A549 treated with Hydrocortisone at 1 μM for 4 hours (cell line): ENCODE measurements at places on chromosomes 2 and 18. TPM values are rescaled to one million over a fixed set of nuclear protein-coding genes. Genes with fewer than 3 reads are reported as not detected.

Gene CHRNG
- not detected in 5 replicates for total RNA-seq

Gene GKN2
- 1.8 to 3.1 TPM (median 2.5 TPM) in 5 replicates for total RNA-seq

Gene ARHGAP28
- 0.07 to 0.18 TPM (median 0.13 TPM) in 4 of 5 replicates, not detected in the other for total RNA-seq

Gene DSG1
- not detected in 5 replicates for total RNA-seq

Gene RGPD4
- total RNA-seq, result 0.03 to 0.07 TPM (median 0.05 TPM) in 4 of 5 replicates, not detected in the other

Gene RIT2
- total RNA-seq, result not detected in 5 replicates

Gene LYG1
- total RNA-seq, result 0.86 to 2.0 TPM (median 1.5 TPM) in 5 replicates

Gene VWA3B
- total RNA-seq, result 0.15 to 0.29 TPM (median 0.26 TPM) in 3 of 5 replicates, not detected in the others

Gene WDR12
- 48.0 to 73.0 TPM (median 67.4 TPM) in 5 replicates for total RNA-seq

Gene TMEM169
- 0.25 to 0.75 TPM (median 0.38 TPM) in 5 replicates for total RNA-seq

Gene FAM237A
- total RNA-seq, result not detected in 5 replicates

Gene PFN4
- total RNA-seq, result 1.7 to 2.3 TPM (median 1.8 TPM) in 5 replicates

Gene HOXD11
- total RNA-seq, result 5.5 to 6.7 TPM (median 6.2 TPM) in 5 replicates

Gene GPC1
- 201 to 246 TPM (median 231 TPM) in 5 replicates for total RNA-seq

Gene REEP1
- total RNA-seq, result 0.88 to 1.2 TPM (median 1.1 TPM) in 5 replicates

Gene CD8B2
- total RNA-seq, result not detected in 5 replicates

Gene MC5R
- total RNA-seq, result not detected in 5 replicates

Gene MYL12A
- total RNA-seq, result 292 to 336 TPM (median 321 TPM) in 5 replicates

Gene COL4A3
- 0.41 to 1.3 TPM (median 1.0 TPM) in 5 replicates for total RNA-seq

Gene IL1A
- total RNA-seq, result 0.17 to 0.24 TPM (median 0.23 TPM) in 5 replicates

Gene TRIB2
- total RNA-seq, result 0.47 to 0.77 TPM (median 0.75 TPM) in 5 replicates

Gene PECR
- 13.8 to 17.7 TPM (median 15.6 TPM) in 5 replicates for total RNA-seq

Gene CNGA3
- 0.05 TPM in 1 of 5 replicates, not detected in the others for total RNA-seq

Gene MALL
- 136 to 171 TPM (median 143 TPM) in 5 replicates for total RNA-seq

Gene MPP4
- total RNA-seq, result 0.03 to 0.15 TPM (median 0.07 TPM) in 5 replicates

Gene CCDC85A
- 0.29 to 0.33 TPM (median 0.32 TPM) in 5 replicates for total RNA-seq

Gene UGT1A4
- total RNA-seq, result 0.06 to 0.16 TPM (median 0.10 TPM) in 4 of 5 replicates, not detected in the other

Gene IER3IP1
- total RNA-seq, result 16.8 to 22.9 TPM (median 18.3 TPM) in 5 replicates

Gene IL1RL2
- 0.02 TPM in 1 of 5 replicates, not detected in the others for total RNA-seq

Gene DSEL
- 0.37 to 0.62 TPM (median 0.43 TPM) in 5 replicates for total RNA-seq

Gene CPO
- total RNA-seq, result not detected in 5 replicates

Gene PAPOLG
- 7.6 to 10.2 TPM (median 8.3 TPM) in 5 replicates for total RNA-seq

Gene BUB1
- total RNA-seq, result 35.8 to 49.0 TPM (median 40.2 TPM) in 5 replicates

Gene ICA1L
- total RNA-seq, result 1.2 to 2.3 TPM (median 1.8 TPM) in 5 replicates

Gene TM4SF20
- total RNA-seq, result 6.6 to 8.7 TPM (median 8.0 TPM) in 5 replicates

Gene FLACC1
- total RNA-seq, result 0.16 to 0.46 TPM (median 0.17 TPM) in 5 replicates

Gene NOTO
- total RNA-seq, result 0.05 to 0.07 TPM in 2 of 5 replicates, not detected in the others

Gene HOXD9
- 0.58 to 1.7 TPM (median 1.1 TPM) in 5 replicates for total RNA-seq

Gene OXER1
- total RNA-seq, result not detected in 5 replicates

Gene PIAS2
- total RNA-seq, result 7.3 to 9.6 TPM (median 8.6 TPM) in 5 replicates

Gene ZC3H6
- total RNA-seq, result 0.29 to 0.69 TPM (median 0.31 TPM) in 5 replicates

Gene ANKRD53
- total RNA-seq, result 0.11 to 0.12 TPM in 2 of 5 replicates, not detected in the others

Gene CACNB4
- 0.09 to 0.26 TPM (median 0.15 TPM) in 5 replicates for total RNA-seq

Gene LMAN2L
- 20.1 to 22.7 TPM (median 22.4 TPM) in 5 replicates for total RNA-seq

Gene RSAD2
- total RNA-seq, result 0.15 to 0.32 TPM (median 0.25 TPM) in 5 replicates

Gene LHCGR
- not detected in 5 replicates for total RNA-seq

Gene PAIP2B
- 0.22 to 0.31 TPM (median 0.27 TPM) in 5 replicates for total RNA-seq

Gene YIPF4
- 41.9 to 56.4 TPM (median 50.9 TPM) in 5 replicates for total RNA-seq

Gene CABYR
- total RNA-seq, result 13.8 to 18.9 TPM (median 14.4 TPM) in 5 replicates

Gene ATG16L1
- total RNA-seq, result 38.2 to 44.9 TPM (median 40.5 TPM) in 5 replicates

Gene SLC4A5
- total RNA-seq, result 0.31 to 0.47 TPM (median 0.42 TPM) in 5 replicates

Gene RDH14
- total RNA-seq, result 33.5 to 42.5 TPM (median 37.3 TPM) in 5 replicates

Gene EFHD1
- total RNA-seq, result 3.3 to 5.0 TPM (median 4.3 TPM) in 5 replicates

Gene CCDC121
- 3.3 to 5.0 TPM (median 3.7 TPM) in 5 replicates for total RNA-seq

Gene EPB41L5
- total RNA-seq, result 3.4 to 5.9 TPM (median 4.3 TPM) in 5 replicates

Gene FBLN7
- total RNA-seq, result 0.44 to 0.66 TPM (median 0.56 TPM) in 5 replicates

Gene TET3
- 7.5 to 11.3 TPM (median 9.3 TPM) in 5 replicates for total RNA-seq

Gene CYTIP
- total RNA-seq, result 0.09 to 0.22 TPM (median 0.20 TPM) in 3 of 5 replicates, not detected in the others
